ENCODE measurements at places on chromosomes 12 and 14.
A peak's percentile ranks its signal among the peaks of the same experiment; 100 is the strongest.

GRCh38 chr14:72057701-72058285 is 125.6 kb downstream of the RGS6 start:
- no peak for DNase-seq

- DNase-seq, result no peak
These were observed 739 bp downstream of the JPH4 start for GRCh38 chr14:23577710-23578392.

DNA sequence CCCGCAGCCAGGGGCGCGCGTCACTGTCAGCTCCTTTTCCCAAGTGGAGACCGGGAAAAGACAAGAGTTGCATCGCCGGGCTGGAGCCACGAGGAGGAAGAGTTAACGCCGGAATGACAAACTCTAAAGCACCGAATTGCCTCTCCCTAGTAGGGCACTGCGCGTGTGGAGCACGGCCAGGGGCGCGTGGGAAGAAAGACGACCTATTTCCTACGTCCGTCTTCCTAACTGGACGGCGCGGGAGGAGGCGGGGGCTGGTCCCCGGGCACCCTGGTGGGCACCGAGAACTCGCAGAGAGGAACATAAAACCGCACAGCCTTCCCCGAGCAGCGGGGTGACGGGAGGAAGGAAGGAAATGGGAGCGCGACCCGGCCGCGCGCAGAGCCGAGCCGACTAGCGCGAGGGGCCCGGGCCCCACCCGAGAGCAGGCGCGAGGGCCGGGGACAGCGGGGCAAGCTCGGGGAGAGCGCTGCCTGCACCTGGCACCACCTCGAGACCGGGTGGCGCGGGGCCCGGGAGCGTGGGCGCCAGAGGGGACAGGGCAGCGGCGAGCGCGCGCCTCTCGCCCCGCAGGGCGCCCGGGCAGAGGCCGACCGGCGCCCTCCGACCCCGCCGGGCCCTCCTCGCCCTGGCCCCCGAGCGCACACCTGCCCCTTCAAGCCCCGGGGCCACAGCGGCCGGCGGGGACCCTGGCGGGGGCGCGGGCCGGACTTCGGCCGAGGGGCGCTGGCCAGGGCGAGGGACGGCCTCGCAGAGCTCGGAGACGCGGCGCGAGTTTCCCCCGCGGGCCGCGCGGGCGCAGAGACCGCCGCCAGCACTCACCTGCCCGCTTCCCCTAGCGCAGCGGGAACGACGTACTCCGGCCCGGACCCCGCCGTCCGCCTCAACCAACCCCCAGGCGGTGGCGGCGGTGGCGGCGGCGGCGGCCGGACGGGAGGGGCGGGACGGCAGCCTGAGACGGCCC is at the start of gene SETD3:
SETD3 (minus strand) TSS at position 954 of the 964 bp plus-strand sequence. CDS start 15,054 bp downstream, outside the sequence.
- DNase-seq, result peak; percentile 46

DNA sequence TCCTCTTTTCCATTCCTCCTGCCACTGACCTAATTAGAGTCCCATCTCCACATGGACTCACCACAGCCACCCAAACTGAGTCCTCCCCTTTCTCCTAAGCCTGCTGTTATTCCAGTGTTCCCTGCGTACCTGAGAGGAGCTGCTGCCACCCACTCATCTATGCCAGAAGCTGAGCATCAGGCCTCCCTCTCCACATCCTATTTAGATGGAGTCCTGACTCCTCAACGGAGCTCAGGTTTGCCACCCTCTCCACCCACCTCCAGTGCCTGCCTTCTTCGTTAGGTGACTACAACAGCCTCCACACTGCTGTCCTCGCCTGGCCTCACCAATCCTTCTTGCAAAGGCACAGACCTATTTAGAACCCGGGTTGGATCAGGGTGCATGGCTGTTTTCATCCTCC is 15.2 kb upstream of the ABHD12B start:
- DNase-seq, result no peak

- no peak for DNase-seq
These were observed 129.2 kb upstream of the USP15 start for GRCh38 chr12:62130834-62131552.

DNA sequence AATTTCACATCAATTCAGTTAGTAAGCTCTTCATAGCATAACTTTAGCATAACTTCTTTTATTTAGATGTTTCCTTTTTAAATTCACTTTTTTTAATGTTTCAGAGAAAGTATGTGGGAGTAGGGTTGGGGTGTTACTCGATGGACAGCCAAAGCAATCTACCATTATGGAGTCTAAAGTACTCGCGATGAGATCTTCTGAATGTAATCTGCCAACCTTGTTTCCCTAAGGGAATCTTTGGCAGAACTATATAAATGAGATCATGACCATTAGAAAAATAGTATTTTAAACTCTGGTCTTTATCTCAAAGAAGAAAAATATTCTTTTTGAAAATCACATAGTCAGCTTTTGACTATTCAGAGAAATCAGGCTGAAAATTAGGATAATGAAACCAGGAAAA is 103.9 kb downstream of the BBS10 start:
- no peak for DNase-seq

- DNase-seq, result no peak
These were observed 15.9 kb upstream of the SIX1 start for GRCh38 chr14:60665177-60665550.
